ENCODE measurements at places on chromosomes 1 and 21. TPM values are rescaled to one million over a fixed set of nuclear protein-coding genes. Genes with fewer than 3 reads are reported as not detected.

DNA sequence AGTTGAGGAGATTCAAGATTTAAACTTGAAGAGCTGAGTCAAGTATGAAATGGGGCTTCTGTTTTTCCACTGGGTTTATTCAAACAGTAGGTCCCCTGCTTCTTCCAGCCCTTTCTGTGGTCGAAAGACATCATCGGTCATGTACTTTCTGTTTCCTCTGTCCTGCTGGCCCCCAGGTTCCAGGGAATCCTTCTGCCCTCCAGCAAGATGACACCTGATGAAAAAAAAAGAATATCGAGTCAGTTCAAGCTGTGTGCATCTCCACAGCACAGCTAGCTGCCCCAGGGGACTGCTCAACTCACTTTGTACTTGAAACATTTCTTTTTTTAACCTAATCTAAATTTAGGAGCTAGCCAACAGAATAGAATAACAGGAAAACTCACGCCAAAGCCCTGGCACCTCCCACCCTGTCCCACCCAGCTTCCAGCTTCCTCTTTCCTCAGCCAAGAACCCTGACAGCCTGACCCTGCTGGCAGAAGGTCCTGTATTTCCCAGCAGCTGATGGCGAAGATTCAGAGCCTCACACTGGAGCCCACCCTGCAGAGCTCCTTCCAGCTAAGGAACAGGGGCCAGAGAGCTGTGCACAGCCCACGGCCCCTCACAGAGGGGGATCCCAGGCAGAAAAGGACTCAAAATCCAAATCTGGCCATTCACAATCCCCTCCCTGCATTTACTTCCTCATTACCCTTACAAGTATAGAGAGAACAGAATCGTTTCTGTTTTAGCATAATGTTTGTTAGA is 176.5 kb downstream of the PSMG1 start:
- no peak for DNase-seq

DNA sequence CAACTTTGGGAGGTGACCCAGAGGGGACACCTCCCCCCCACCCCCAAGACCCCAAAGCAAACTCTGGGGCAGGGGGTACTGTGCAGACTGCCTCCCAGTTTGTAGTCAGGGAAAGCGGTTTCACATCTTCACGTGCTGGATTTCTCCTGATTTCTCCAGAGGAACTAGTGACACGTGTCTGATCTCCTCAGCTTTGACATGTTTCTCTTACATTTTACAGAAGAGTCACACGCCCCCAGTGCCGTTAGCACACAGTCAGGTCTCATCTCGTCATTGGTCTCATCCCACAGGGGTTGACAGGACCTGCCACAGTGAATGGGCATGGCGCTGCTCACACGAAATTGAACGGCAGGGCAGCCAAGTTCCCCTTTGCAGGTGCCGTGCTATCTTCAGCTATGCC is 11.8 kb downstream of the PDPN start:
- no peak for DNase-seq

DNA sequence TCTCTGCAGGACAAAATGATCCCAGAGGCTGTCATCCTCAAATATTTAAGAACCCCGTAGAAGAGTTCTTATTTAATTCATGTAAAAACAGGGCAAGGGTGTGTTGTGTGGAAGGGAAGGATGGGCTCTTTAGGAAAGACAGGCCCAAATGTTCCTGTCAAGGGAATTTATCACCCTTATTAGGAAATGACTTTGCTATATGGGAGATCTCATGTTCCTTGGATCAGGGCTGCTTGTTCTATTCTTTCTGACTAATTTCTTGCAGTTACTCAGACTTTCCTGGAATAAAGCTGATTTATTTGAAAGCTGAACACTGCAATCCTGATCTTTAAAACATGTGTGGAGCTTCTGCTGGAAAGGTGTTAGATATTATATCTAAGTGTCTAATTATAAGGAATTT is 72.8 kb downstream of the SELENOF start:
- no peak for DNase-seq

Gene ATP6V1G3
- total RNA-seq = not detected

DNA sequence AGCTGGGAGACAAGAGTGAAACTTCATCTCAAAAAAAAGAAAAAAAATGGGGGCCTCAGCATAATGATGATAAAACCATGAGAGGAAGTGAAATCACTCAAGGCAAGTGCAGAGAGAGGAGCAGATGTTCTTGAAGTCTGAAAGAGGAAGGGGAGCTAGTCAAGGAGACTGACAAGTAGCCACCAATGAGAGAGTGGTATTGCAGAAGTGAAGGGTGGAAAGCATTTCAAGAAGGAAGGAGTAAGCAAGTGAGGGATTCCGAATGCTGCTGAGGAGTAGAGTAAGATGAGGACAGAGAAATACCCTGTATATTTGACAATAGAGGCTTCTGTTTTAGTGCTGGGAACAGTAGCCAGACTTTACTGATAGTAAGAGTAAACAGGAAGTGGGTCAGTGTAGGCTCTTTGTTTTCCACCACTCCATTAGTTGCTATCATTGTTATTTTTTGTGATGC is 2.9 kb downstream of the TATDN3 start:
- DNase-seq = no peak

- DNase-seq = no peak
Observed at GRCh38 chr21:15539376-15539775, 190.4 kb upstream of the USP25 start.

GRCh38 chr1:47710329-47711071 is 272.7 kb downstream of the FOXD2 start:
- peak; percentile 84 for DNase-seq

DNA sequence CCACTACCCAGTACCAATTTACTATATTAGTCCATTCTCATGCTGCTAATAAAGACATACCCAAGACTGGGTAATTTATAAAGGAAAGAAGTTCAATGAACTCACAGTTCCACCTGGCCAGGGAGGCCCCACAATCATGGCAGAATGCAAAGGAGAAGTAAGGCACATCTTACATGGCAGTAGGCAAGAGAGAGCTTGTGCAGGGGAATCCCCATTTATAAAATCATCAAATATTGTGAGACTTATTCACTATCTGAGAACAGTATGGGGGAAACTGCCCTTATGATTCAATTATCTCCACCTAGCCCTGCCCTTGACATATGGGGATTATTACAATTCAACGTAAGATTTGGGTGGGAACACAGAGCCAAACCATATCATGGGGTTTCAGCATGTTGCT is 6.4 kb downstream of the CD58 start:
- no peak for DNase-seq

DNA sequence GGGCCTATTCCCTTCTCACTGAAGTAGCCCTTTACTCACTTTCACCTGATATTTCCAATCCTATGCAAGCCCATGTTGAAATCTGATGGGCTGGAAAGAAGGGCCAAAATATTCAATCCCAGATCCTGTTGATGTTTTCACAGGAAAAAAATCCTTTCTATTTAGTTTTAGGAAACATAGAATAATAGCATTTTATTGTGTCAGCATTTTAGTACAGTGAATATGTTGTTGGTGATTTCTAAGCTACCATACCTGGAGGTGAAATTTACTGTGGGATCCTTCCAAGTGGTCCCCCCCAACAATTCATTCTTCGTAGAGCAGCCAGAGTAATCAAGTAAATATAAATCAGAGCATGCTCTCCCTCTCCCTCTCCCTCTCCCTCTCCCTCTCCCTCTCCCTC is 3.4 kb upstream of the UBE2U start:
- DNase-seq = no peak

- no peak for DNase-seq
Observed at GRCh38 chr1:93471284-93471683, 23.4 kb downstream of the FNBP1L start.

GRCh38 chr1:15975358-15975804 is 520 bp downstream of the ZBTB17 start:
- peak; percentile 89 for DNase-seq

DNA sequence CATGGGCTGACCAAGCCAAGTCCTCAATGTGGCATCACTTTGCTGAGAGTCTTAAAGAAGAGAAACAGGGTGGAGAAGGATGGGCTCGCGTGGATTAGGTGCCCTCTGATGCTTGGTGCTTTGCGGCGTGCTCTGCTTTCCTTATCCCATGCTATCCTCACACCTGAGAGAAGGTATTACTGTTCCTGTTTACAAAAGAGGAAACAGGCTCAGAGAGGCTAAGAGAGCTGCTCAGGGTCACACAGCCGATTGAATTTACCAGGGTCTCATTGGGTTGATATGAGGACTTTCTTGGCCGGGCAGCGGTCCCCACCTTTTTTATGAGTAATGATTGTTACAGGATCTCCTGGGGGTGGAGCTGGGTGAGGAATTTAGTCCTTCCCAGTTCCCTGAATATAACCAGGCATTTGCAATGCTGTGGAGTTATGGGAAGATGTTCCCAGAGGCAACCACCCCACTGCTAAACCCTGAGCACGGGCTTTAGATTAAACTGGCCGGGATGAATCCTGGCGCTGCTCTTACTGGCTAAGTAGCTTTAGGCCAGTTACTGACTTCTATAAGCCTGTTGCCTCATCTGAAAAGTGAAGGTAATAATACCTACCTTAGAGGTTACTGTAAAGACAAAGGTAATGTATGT is 4.5 kb downstream of the ASCL5 start:
- DNase-seq = no peak

GRCh38 chr1:183251959-183252450 is 65.9 kb downstream of the LAMC2 start:
- DNase-seq = no peak

DNA sequence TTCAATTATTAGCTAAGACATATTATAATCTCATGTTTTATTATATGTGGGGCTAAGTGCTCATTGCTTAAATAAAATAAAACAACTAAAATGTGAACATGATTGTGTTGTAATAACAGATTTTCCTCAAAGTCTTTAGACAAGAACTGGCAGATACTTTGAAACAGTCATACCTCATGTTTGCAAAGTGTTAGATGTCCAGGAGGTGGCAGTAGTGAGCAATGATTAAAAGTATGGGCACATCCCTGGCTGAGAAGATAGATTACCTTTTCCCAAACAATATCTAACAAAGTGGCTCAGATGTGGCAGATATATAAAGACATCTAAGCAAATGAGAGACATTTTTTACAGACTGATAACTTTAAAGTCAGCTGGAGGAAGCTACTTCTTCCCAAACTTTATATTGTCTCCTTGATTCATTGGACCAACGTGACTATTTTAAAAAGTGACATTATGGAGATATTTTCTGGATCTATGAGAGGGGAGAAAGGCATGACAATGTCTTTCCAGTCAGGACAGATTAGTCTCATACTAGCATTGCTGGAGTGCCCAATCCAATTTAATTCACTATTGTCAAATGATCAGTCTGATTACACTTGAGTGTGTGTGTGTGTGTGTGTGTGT is 269.8 kb downstream of the S1PR1 start:
- peak; percentile 62 for DNase-seq

DNA sequence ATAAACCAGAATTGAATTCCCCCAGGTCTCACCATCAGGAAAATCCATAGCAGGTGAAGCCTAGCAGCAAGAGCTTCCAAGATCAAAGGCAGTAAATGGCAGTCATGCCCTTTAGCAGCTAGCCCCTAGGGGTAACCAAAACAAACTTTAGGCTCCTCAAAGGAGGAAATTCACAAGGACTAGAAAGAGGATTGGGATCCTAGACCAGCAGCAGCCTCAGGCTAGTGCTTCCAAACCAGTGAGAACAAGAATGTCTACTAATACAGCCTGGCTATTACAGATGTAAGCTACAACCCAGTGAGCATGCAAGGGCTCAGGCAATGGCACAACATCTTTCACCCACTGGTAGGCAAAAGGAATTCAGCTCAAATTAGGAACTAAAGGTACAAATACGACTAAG is 11.1 kb upstream of the RIMKLA start:
- no peak for DNase-seq

Gene PEF1
- total RNA-seq = 30.7 TPM

DNA sequence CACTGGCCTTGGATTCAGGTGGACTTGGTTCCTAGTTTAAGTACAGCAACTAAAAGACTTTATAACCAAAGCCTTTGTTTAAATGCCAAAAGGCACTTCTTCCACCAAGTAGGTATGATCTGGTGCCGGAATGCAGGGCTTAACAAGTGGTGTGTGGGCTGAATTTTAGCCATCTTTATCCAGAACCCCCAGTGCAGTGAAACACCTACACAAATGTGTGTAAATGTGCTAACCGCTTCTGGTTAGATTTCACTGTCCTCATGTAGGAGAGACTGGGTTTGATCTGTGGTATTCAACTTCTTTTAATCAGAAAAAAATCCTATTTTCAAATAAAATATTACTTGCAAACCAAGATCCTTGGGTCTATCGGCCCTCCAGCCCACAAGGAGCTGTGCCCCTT is 10.3 kb downstream of the SLAMF1 start:
- no peak for DNase-seq

DNA sequence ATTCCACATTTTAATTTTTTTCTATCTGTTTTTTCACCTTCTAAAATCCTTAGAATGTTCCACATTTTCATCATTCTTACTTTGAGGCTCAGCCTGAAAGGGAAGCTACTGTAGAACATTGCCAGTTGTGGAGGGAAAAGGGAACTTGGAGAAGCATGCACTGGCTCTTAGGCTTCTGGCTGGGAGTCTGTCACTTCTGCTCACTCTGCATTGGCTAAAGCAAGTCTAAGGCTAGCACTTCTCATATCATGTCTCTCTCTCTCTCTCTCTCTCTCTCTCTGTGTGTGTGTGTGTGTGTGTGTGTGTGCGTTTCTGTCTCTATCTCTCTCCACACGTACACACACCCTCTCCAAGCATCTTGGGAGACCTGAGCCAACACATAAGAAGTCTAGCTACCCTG is 49.6 kb upstream of the ADAR start:
- no peak for DNase-seq

- DNase-seq = no peak
Observed at GRCh38 chr1:182304627-182305026, 87.0 kb downstream of the GLUL start.

Gene AMY1C
- not detected for total RNA-seq

- DNase-seq = no peak
Observed at GRCh38 chr1:233459470-233459945, 132.0 kb downstream of the MAP3K21 start.

DNA sequence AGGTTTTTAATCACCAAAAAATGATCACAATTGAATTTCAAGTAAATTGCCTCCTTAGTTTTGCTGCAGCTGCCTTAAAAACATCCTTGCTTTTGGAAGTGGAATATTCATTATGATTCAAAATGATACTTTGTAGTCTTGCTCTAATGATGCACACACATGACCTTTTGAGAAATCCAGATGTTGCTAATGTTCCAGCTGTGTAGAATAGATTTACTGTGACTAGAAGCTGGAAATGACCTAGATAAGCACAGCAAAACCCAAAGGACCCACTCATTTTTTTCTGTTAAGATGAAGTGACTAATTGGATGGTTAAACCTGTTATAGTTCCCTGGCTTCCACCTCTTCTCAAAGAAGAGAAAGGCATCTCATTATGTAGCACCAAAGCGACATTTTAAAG is 64.6 kb upstream of the RALGPS2 start:
- no peak for DNase-seq

Gene KCNJ9
- total RNA-seq = 0.09 TPM

- no peak for DNase-seq
Observed at GRCh38 chr1:214296860-214297745, 16.1 kb downstream of the SMYD2 start.

- no peak for DNase-seq
Observed at GRCh38 chr1:175002910-175003517, 3.3 kb downstream of the CACYBP start.

Measured in neural progenitor cell (in vitro differentiated cells).